ENCODE measurements at places on chromosomes 3 and 15. TPM values are rescaled to one million over a fixed set of nuclear protein-coding genes. Genes with fewer than 3 reads are reported as not detected.

The WDR49 gene
- total RNA-seq: 0.14 TPM

DNA sequence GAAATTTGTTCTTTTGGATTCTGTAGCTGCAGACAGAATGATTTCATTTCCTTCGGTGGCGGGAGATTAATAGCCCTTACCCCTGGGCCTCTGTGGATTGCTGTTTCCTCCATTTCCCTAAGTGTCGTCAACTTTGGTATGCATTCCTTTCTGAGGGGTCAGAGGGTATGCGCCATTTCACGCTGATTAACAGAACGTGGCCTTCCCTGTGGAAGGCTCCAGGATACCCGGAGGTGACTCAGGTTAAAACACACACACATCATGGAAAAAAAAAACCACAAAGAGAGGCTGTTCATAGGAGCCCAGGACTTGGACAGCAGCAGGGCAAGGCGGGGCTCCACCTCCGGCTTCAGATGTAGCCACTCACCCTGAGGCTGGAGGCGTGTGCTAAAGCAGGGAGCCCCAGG lies 51.9 kb downstream of the EPHB1 start:
- no peaks in the 10 kb centered on the region for H3K4me1 ChIP-seq
- H3K36me3 ChIP-seq: peaks cover 7% of the 10 kb centered on the region
- no peak overlapping the region for H3K27ac ChIP-seq
- no peak for DNase-seq
- no peak overlapping the region for H3K4me3 ChIP-seq

The CYP11A1 gene
- total RNA-seq: 0.21 TPM

The SPINK8 gene
- not detected for total RNA-seq

GRCh38 chr3:149648525-149648924 lies 9.3 kb downstream of the WWTR1 start:
- DNase-seq: no peak
- no peaks in the 10 kb centered on the region for H3K4me1 ChIP-seq
- H3K36me3 ChIP-seq: no peaks in the 10 kb centered on the region
- peaks cover 38% of the 10 kb centered on the region for H3K27me3 ChIP-seq
- no peak overlapping the region for H3K4me3 ChIP-seq

- no peaks in the 10 kb centered on the region for H3K27me3 ChIP-seq
- H3K4me3 ChIP-seq: no peak overlapping the region
- no peak for DNase-seq
- no peaks in the 10 kb centered on the region for H3K36me3 ChIP-seq
Observed at GRCh38 chr3:77541203-77541922, 501.5 kb downstream of the ROBO2 start.

DNA sequence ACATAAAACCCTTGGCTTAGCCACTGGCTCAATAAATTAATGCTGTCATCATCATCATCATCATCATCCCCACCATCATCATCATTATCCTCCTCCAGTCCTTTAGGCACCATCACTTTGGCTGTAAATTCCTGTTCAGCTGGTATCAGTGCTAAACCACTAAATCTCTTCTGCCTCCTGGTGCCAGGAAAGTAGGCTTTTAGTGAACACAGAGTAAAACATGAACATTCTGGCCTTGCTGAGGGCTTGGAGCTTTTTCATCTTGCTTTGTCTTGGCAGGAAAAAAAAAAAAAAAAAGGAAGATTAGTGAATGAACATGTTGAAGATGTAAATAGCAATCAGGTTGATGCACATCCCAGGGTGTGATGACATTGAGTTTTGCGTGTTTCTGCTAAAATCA lies 67.3 kb upstream of the EIF1B start:
- no peaks in the 10 kb centered on the region for H3K36me3 ChIP-seq
- no peak for DNase-seq
- H3K4me3 ChIP-seq: no peak overlapping the region
- no peaks in the 10 kb centered on the region for H3K27me3 ChIP-seq
- H3K4me1 ChIP-seq: no peaks in the 10 kb centered on the region

The NXPE3 gene
- 22.7 TPM for total RNA-seq

DNA sequence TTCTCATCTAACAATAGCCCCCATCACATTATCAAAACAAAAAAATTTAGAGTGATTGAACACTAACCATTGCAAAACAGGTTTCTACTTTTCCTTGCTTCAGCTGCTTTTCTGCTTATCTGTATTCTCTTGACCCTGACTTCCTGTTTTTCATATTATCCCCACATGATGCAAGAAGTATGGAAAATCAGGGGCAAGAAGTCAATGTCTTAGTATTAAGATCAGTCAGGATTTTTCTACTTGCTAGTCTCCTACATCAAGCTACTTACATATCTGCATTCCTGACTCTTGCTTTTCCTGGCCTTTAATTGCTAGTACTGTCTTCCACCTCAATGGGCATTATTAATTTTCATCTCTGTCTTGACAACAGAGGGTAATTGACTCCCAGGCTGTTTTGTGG lies 300.2 kb downstream of the OTOL1 start:
- H3K27me3 ChIP-seq: no peaks in the 10 kb centered on the region
- H3K27ac ChIP-seq: no peak overlapping the region
- no peaks in the 10 kb centered on the region for H3K36me3 ChIP-seq
- DNase-seq: no peak

GRCh38 chr3:46812237-46812791 lies 50.9 kb downstream of the MYL3 start:
- H3K27ac ChIP-seq: no peak overlapping the region
- H3K36me3 ChIP-seq: no peaks in the 10 kb centered on the region
- DNase-seq: peak; percentile 74
- peak overlapping the region; percentile 70 for H3K4me3 ChIP-seq
- peaks cover 26% of the 10 kb centered on the region for H3K27me3 ChIP-seq

DNA sequence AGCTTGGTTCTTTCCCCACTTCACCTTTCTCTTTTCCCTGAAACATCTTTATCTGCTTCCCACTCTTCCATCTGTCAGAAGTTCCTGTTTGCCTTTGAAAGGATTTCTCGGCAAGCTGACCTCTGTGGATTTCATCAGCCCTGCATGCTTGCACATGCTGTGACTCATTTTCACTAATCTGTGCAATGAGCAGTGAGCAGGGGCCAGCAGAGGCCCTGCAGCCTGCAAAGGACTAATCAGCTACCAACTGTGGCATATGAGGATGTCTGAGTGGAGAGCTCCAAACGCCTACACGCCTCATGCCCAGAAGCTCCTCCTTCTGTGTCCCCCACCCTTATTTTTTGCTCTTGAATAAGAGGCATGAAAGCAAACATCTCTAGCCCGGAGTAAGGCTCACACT lies 333.0 kb upstream of the SEMA6D start:
- no peak for DNase-seq
- no peaks in the 10 kb centered on the region for H3K27me3 ChIP-seq
- H3K36me3 ChIP-seq: no peaks in the 10 kb centered on the region
- no peak overlapping the region for H3K27ac ChIP-seq
- no peak overlapping the region for H3K4me3 ChIP-seq

The GRK7 gene
- not detected for total RNA-seq

DNA sequence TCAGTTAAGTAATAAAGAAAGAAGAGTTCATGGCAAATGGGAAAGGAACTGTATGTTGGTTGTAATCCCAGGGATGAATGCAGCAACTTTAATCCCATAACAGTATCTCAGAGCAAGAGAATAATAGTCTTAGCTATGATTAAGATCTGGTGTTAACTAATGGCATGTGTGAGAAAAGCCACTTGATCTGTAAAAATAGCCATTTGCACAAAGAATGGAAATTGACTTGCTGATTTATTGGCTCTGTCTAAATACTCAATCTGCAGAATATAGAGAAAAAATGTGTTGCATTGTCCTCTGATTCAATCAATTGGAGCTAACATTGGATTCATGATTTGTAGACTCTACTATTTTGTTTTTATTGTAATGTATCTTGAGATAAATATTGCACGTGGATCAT lies 987.0 kb downstream of the NSUN3 start:
- no peaks in the 10 kb centered on the region for H3K36me3 ChIP-seq
- H3K4me3 ChIP-seq: no peak overlapping the region
- H3K4me1 ChIP-seq: no peaks in the 10 kb centered on the region
- H3K27ac ChIP-seq: no peak overlapping the region
- no peaks in the 10 kb centered on the region for H3K27me3 ChIP-seq
- no peak for DNase-seq

- peaks cover 20% of the 10 kb centered on the region for H3K4me1 ChIP-seq
- H3K4me3 ChIP-seq: no peak overlapping the region
- H3K27me3 ChIP-seq: peaks cover 18% of the 10 kb centered on the region
Observed at GRCh38 chr3:16818194-16818593, 66.6 kb upstream of the PLCL2 start.

- peaks cover 35% of the 10 kb centered on the region for H3K4me1 ChIP-seq
- no peaks in the 10 kb centered on the region for H3K27me3 ChIP-seq
- peaks cover 14% of the 10 kb centered on the region for H3K36me3 ChIP-seq
- H3K27ac ChIP-seq: no peak overlapping the region
Observed at GRCh38 chr3:48082580-48083184, 66.5 kb upstream of the MAP4 start.

- no peak overlapping the region for H3K27ac ChIP-seq
- no peaks in the 10 kb centered on the region for H3K36me3 ChIP-seq
- H3K4me3 ChIP-seq: no peak overlapping the region
- no peak for DNase-seq
- peaks cover 31% of the 10 kb centered on the region for H3K4me1 ChIP-seq
Observed at GRCh38 chr3:195559723-195560409, 16.7 kb upstream of the PPP1R2 start.

The SERPINI2 gene
- total RNA-seq: not detected
